ENCODE measurements at places on chromosomes 2 and 18.

DNA sequence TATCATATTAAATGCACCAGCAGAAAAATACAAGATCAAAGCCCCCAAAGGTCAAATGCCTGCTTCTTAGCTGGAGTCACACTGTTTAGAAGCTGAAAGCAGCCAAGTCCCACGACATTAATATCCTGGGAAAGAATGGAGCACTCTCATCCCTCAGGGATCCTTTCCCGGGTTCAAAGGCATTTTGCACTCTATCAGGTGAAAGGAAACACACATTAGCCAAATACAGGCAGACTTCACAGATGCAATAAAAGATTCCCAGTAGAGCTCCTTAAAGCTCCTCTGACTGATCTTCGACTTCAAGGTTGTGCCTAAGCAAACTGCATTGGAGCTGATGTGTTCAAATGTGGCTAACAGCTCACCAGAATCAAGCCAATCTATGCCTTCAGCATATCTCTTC is 158.4 kb downstream of the RNF152 start:
- DNase-seq: no peak

DNA sequence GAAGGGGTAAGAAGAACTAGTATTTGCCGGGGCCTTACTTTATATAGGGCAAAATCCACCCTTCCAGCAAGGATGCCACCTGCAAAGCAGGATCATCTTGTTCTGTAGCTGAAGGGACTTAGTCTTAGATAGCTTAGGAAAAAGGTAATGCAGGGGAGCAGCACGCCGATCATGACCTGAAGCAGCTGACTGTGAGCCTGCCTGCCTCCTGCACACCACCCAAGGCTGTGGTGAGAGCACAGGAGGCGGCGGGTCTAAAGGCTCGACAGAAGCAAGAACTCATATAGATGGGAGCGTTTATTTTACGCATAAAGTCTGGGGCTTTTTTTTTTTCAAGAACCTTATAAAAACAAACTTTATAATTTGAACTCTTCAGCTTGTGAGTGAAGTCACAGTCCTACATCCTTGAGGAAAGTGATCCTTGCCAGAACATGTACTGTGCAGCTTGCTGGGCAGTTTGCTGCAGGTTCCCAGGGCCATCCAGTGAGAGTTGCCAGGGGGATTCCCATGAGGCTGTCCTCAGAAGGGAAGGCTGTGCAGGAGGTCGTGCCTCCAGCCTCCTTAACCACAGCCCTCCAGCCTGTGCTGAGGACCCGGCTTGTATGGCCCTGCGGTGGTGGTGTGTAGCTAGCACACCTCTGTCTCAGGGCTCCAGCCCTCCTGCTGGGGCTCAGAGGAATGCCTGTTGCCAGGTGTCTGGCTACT is 92.1 kb downstream of the RNF144A start:
- DNase-seq: no peak

DNA sequence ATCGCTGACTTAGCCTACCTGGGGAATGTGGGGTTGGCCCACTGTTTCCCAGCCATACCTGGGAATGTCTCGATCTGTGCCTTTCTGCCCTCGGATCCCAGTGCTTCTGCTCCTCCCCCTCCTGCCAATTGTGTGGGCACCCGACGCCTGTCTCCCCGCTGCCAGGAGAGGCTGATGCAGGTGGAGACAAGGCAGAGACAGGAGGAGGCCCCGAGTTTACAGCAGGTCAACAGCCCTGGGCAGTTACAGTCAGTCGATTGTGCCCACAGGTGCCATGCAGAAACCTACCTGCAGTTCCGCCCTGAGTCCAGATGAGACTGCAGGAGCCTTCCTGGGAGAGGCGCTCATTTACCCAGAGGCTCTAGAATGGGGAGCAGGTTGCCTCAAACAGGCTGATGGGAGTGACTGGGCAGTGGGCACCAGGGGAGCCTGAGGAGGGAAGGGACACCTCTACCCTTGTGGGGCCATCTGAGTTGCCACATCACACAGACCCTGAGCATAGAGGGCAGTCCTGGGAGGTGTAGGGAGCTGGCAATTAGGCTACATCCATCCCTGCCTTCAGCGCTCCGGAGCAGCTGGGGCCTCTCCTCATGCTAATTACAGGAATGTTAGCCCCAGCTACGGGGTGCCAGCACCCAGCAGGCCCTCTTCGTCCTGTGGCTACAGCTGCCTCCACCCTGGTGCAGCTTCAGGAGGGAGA is 300.1 kb downstream of the NDUFA10 start:
- DNase-seq: no peak

DNA sequence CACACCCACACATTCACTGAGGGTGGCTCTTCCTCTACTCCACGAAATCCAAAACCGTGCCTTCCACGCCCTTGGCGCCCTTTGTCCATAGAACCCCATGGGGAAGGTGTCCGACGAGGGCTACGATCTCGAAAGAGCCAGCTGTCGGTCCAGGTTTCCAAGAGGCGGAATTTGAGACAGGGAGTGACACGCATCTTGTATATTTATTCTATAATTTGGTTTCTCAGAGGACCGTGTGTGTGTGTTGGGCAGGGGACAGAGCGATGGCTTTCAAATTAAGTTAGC is 726 bp downstream of the C2orf69 start:
- DNase-seq: no peak

GRCh38 chr18:34647251-34647650 is 62.8 kb upstream of the DTNA start:
- DNase-seq: no peak

GRCh38 chr18:69948919-69949537 is 1.4 kb upstream of the CD226 start:
- no peak for DNase-seq

- DNase-seq: no peak
These were observed 267.8 kb downstream of the PID1 start for GRCh38 chr2:229003256-229003655.
